ENCODE measurements at places on chromosomes 3 and 15.

DNA sequence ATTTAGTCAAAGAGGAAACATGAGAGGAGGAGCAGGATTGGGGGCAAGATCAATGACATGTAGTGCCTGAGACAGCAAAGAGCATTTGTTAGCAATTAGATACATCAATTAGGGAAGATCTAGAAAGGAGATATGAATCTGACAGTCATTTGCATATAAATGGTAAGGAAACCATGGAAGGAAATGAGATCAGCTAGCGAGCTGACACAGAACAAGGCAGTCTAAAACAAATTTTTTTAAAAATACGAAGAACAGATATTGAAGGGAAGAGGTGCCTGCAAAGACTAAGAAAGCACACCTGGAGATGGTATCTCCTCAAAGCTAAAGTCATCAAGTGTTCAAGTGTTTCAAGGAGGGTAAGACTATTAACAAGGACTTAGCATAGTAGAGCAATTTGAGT, 4.6 kb downstream of the EPM2AIP1 start:
- no peak for DNase-seq

GRCh38 chr3:70519026-70519425, 206.6 kb upstream of the MDFIC2 start:
- no peak for DNase-seq

- DNase-seq: peak; percentile 57
Observed at GRCh38 chr15:99076555-99077308, 28.1 kb upstream of the SYNM start.

DNA sequence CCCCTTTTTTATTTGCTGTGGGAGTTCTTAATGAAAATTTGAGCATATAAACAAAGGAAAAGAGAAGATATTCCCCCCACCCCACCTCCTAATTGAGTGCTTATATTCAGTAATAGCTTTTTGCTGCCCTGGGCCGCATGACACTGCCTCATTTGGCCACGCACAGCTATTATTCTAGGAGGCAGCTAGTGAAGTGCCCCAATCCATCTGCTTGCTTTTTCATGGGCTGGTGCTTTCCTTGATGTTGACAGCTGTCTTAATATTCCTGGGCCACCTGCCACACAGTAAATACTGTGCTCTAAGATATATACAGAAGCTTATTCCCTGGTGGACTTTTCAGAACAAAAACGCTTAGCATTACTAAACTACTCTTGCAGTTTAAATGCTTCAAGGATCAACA, 3.8 kb upstream of the CRYBG3 start:
- DNase-seq: peak; percentile 96

DNA sequence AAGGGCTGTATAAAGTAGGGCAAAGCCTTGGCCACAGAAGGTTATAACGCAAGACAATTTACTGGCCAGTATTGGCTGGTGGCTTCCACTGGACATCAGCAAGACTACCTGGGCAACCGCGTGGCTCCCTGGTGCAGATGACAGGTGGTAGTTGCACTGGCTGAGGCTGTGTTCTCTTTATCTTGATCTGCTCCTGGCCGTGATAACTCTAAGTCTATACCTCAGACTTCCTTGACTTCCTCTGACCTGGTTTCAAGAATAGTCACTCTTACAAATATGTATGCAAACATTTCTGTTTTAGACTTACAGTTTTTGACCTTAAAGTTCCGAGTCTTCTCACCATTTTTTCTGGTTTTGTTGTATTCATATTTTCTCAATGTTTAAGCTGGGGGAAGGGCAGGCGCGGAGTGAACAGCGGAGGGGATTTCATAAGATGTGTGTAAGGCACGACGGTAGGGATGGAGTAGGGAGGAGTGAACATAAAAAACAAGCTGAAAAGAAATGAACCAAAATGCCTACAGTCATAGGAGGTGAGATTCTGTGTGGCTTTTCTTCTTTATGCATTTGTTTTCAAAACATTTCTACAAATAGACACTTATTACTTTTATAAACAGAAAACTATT, 15.2 kb upstream of the TMEM212 start:
- DNase-seq: no peak

GRCh38 chr3:11565492-11565891, 78.2 kb downstream of the VGLL4 start:
- DNase-seq: no peak

DNA sequence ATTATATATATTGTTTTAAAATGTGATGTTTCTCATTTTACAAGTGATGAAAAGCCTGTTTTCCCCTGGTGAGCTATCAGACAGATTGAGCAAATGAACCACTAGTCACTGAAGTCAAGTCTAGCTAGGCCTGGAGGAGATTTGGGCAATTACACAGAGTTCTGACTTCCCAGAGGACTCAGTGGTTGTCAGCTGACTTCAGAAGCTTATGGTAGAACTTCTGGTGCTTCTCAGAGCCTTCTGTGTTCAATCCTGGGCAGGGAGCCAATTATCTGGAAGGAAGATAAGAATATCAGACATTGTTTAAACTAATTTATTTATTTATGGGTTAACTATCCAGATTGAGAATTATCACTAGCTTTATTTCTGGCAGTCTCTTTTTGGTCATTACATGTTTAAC, 37.7 kb upstream of the NAALADL2 start:
- no peak for DNase-seq

- no peak for DNase-seq
Observed at GRCh38 chr3:138856799-138857198, 22.1 kb upstream of the PIK3CB start.

DNA sequence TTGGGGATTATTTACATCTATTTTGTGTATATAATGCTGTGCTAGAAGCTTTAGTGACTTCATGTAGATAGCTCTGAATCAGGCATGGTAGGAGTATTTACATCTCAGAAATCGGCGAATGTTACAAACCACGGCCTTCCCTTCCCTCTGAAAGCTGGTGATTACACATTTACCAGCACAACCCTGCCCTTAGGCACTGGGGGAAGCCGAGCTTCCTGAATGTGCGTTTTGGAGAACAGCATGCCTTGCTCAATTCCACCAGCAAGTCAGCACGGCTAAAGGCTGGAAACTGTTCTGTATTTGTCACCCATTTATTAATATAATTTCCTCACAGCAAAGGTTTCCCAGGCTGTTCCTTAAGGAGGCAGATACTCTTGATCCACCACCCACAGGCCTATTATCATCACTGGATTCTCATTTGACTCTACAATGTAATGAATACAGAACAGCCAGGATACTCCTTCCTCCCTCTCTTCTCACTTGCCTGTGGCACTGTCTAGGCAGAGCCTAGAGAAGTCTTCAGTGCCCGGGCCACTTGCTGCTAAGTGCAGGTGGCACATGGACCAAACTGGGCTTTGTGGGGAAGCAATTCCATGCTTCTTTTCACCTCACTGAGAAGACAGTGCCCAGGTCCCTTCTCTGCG, 55.2 kb upstream of the CACNA2D3 start:
- no peak for DNase-seq

DNA sequence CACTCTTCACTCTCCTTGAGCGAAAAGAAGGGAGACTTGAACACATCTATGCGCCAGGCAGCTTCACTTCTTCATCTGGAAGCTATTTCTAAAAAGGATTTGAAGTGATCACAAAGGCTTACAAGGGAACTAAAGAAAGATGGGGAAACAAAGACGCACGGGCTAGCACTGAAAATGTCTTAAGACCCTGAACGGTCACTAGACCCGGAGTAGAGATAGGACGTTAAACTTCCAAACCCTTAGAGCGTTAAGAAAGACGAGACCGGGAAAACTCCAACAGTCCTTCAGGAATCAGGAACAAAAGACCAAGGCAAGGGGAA, 47.5 kb upstream of the EPHB3 start:
- no peak for DNase-seq

GRCh38 chr3:1571736-1572135, 478.9 kb downstream of the CNTN6 start:
- DNase-seq: no peak

DNA sequence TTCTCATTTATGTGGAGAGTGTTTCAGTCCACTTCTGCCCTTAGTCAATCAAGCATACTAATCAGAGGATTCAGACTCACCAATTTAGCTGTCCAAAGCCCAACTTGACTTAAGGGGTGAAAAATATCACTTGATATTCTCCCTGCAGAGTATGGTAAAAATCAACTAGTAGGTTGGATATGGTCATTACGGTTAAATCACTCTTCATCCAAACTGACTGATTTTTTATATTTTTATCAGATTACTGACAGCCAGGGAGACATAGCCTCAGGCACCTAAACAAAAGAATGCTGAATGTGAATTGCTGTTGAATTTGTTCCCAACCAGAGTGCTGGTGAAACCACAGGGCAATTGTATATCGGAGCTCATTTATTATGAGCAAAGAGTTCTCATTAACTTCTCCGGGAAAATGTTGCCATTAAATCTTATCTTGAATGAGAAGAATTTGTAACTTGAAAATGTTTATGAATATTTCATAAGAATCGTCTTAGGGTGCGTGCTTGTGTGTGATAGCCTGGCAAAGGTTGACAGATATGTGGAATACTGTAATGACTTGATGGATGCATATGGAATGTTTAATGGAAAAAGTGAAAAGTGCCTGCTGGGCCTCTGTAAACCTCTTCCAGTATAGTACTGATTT, 411.2 kb downstream of the NAALADL2 start:
- peak; percentile 37 for DNase-seq

DNA sequence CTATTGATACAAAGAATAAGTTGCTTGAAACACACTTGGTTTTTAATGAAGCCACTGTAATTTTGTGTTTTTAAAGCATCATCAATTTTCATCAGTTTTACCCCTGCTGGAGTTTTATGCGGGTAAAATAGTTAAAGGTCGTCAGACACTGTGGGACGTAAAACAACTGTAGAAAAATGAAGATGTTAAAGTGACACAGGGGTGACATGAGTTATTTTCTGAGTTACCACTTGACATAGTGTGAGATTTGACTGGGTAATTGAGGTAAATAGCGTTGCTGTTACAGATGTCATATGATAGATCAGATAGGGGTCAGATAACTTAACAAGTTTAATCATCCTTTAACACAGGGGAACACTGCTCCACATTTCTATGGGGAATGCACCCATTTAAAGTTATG, 297.6 kb downstream of the CHL1 start:
- DNase-seq: no peak

- DNase-seq: no peak
Observed at GRCh38 chr3:23035927-23036640, 167.0 kb upstream of the UBE2E2 start.

DNA sequence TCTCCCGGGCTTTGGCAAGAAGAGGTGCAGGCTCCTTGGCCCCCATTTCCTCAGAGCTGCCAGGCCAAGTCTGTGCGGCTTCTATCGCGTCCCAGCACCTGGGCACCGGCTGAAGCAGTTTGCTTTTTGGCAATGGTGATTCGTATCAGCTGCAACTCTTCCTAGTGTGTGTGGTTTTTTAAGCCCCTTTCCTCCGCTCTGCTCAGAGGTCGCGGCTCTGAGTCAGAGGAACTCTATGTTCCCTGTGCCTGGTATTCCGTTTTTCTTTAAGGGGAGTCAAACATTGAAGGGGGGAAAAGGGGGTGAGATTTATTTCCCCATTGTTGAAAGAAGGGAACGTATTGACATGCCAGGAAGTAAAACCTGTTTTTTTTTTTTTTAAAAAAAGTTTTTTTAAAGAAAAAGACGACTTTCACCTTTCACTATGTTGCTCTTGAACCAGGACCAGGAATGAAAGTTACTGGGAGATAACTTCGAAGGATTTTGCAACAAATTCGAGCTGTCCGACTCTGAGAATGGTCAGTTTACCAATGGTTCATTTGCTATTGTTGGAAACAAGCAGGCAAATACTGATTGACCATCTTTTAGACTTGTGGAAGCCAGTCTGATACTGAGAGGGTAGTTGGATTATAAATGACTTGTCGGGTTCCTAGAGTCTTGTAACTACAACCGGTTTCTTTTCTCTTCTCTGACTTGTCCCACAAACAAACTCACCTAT, 1.1 kb downstream of the ARMC8 start:
- no peak for DNase-seq

DNA sequence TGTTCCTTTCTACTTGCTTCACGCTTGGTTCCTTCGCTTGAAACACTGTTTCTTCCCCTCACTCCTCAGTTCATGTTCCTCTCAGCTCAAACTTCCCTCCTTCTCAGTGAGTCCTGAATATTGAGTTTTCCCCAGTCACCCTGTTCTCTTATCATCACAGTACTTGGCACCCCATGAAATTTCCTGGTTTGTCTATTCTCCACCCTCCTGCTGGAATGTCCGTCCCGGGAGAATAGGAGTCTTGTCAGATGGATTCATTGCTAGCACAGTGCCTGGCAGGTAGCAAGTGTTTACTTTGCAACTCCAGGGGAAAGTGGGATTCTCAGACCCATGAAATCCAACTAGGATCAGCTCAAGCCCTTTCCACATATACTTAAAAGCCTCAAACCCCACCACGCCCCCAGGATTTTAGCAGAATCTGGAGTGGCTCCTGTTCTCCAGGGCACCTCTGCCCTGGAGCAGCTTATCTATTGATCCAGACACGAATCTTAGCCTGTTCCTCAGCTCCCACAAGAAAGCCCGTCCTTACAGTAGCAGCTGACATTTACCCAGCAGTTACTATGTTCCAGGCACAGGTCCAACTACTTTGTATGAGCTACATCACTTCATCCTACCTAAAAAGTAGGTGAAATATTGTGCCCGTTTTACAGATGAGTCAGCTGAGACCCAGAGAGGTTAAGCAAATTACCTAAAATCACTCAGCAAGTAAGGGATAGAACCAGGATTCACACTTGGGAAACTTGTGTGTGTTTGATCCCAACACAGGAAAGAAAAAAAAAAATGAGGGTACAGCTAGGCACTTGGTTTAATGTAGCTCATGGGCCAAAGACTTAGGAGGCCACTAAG, 36.8 kb upstream of the MAP3K13 start:
- no peak for DNase-seq

DNA sequence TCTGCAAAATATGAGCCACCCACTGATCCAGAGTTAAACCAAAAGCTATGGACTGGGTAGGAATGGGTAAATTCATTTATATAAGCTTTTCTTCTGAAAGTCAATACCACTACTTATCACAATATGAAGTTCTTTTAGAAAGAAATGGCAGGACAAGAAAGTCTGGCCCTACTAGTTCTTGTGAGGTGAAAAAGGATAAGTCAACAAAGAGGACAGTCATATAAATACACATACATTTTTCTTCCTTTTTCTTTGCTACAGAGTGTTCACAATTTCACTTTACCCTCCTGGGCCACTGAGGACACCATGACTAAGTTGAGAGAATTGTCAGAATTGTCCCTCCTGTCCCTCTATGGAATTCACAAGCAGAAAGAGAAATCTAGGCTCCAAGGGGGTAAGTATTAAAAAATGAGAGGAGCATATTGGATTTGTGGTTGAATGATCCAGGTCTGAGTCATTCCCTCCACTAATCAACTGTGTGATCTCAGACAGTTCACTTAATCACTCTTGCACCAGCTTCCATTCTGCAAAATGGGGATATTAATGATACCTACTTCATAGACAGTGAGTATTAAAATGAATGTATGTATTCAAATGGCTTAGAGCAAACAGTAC, 27.6 kb downstream of the ACP3 start:
- no peak for DNase-seq

GRCh38 chr3:89957451-89957850, 850.0 kb downstream of the EPHA3 start:
- no peak for DNase-seq

DNA sequence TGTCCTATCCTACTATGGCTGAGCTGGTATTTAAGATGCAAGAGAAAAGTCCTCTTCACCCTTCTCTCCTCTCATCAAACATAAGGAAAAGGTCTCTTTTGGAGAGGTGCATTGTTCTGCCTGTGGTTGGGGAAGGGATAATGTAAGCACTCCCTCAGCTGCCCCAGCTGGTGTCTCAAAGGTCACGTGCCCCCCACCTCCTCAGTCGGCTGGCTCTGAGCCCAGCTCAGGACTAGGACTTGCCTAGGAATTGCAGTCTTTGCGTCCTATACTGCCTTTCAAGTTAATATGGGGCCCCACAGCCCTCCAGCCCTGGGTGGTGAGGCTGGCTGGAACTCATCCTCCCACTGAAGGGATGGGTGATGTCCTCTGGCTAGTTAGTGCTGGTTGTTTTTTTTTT, 29.7 kb downstream of the OR4F15 start:
- DNase-seq: no peak
